NCI-H187 (cell line): ENCODE measurements at places on chromosomes 1 and 21.

DNA sequence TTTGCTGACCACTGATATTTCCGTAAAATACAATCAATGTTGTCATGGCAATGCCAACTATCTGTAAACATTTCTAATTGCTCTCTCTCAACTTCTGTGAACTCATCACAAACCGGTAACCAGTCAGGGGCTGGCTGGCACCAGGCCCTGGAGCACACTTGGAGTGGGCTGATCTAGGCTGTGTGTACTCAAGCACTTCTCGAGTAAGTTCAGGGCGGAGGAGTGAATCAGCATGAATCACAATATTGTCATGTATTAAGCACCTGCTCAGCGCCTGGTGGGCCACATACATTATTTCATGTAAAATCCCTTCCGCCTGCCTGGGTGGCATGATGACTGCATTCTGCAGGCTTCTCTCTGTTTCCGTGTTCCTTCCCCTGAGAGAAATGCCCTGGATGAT lies 212.4 kb downstream of the FOXD2 start:
- DNase-seq = peak; percentile 21

DNA sequence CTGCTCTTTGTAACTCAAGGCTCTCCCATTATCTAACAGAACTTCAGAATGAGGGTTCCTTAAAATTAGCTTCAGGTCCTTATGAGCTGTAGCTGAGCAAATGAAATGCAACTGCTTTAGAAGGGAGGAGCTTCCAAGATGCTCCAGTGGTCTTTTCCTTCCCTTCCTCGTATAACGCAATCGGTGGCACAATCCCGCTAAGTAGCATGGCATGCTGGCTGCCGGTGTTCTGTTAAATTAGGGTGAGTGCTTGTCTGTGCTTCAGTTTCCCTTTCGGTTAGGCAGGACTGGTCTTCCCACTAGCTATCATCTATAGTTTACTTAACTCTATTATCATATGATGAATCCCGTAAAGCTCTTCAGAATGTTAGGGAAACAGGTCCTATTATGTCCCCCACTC lies 917 bp downstream of the KIAA0040 start:
- DNase-seq = no peak

GRCh38 chr1:55055951-55056631 lies 16.7 kb downstream of the PCSK9 start:
- DNase-seq = no peak

DNA sequence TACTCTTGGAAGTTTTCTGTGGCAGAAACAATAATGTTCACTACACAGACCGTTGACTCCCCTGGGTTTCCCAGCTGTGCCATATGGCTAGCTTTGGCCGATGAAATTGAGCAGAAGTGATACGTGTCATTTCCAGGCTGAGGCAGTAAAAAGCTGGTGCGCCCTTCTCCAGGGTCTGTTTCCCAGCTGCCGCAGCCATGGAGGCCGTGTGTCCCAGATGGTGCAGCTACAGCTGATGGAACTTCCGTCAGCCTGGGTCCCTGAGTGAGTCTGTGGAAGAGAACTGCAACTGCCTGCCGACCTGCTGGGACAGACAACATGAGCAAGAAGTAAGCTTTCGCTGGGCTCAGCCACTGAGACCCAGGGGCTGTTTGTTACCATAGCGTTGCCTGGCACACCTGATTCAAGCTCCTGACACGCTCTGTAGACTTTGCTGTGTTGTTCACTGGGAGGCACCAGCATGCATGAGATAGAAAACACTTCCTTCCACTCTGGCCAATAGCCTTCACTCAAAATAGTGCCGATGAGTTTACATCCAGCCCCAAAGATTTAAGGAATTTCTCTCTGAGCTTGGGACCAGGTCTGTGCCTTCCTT lies 116.3 kb upstream of the SLC25A33 start:
- DNase-seq = no peak

DNA sequence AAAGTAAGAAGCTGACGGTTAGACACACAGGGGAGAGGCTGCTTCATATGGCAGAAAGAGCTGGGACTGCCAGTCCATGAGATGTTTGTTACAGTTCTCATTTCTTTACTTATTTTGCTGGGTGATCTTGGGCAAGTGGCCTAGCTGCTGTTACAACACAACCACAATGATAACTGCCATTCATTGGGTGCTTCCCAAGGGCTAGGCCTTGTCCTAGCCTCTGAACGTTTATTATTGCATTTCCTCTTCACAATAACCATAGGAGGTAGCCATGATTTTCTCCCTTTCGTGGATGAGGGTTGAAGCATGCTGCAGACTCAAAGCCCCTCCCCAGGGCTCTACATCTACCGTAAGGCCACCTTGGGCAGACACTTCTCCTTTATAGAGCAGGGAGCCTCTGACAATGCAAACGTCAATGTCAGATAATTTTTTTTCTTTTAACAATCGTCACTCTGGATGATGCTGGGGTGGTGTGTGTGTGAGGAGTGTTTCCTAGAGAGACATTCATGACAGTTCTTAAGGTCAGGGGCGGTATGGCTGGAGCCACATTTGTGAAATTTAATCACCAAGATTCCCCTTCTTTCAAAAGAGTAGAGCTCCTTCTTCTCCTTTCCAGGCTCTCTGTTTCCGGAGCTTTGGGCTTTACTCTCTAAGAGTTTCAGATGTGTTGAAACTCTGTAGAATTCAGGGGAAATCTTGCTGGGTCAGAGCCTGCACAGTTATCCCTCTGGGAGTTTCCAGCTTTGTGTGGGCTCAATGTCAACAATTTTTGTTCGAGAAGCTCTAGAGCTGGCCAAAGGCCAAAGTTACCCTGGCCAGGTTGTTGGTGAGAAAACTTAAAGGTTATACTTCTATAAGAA lies 138.5 kb upstream of the SGIP1 start:
- no peak for DNase-seq

- no peak for DNase-seq
These were observed 34.4 kb upstream of the ID3 start for GRCh38 chr1:23593556-23594148.

- no peak for DNase-seq
These were observed 49.5 kb downstream of the SSBP3 start for GRCh38 chr1:54356680-54357147.

DNA sequence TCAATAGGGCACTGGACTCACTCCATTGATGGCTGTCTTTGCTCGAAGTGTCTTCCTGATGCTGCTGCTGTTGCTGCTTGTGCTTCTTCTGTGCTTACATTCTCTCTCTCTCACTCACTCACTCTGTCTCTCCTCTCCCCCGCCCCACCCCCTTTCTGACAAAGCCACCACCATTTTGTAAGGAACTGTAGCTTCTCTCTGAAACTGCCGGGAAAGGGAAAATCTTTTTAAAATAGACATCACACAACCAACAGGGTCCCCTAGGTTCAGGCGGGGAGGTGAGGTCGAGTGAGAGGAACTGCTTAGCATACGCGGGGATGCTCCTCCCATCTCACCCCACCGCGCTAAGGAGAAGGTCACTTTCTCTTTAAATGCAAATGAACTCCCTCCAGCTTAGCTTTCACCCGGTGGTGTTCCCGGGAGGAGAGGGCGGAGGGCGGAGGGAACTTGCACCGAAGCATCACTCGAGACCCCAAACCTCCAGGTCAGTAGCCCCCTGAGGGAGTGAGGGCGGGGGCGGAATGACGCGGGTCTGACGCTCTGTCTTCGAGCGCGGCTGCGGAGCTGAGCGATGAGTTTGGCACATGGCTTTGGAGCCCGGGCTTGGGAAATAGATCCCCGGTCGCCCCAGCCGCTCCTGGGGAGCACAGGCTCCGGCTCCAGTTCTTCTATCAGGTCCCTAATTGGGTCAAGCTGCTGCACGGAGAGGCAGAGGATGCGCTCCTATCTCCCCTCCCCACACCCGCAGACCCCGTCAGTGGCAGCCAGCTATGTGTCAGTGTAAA lies at the start of gene CCDC28B:
Gene CCDC28B, plus strand, starts transcription at position 370 of the 785 bp plus-strand sequence. CDS start 1,341 bp downstream, outside the sequence.
- peak; percentile 38 for DNase-seq

DNA sequence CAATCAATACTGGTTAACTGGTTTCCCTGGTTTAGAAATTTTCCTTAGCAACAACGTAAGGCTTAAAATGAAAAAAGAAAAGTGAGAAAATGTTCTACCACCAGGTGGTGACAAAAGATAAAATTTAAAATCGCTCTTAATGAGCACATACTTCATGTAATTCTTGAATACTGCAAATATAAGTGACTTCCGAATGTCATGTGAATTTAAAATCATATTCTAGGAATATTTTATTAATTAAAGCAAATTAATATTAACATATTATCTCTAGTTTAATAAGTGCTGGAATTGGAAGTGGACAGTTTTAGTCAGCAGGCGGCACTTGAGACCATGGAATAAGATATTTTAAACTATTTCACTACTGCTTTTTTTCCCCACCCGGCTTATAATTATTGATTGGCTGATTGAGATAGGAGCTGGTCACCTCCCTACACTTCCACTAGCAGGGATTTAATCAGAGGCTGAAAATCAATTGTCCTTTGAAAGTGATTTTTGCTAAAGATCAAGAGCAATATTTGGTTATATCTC lies 5.0 kb upstream of the ADAMTS1 start:
- DNase-seq = no peak

- DNase-seq = no peak
These were observed 10.7 kb upstream of the PTBP2 start for GRCh38 chr1:96710708-96711477.

DNA sequence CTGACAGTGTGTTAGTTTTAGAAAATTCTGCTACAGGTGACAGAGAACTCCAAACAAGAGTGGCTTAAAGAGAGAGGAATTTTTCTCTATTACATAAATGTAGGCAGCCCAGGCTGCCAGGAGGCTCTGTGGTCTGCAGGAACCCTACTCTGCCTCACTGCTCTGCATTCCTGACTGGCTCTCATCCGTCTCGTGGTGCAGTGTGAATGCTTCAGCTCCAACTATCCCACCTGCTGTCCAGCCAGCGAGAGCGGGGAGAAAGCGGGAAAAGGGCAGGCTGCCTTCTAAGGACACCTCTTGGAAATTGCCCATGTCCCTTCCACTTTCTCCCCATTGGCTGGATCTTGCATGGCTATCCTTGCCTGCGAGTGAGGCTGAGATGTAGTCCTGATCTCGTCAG lies 131.3 kb downstream of the PEX14 start:
- DNase-seq = no peak

DNA sequence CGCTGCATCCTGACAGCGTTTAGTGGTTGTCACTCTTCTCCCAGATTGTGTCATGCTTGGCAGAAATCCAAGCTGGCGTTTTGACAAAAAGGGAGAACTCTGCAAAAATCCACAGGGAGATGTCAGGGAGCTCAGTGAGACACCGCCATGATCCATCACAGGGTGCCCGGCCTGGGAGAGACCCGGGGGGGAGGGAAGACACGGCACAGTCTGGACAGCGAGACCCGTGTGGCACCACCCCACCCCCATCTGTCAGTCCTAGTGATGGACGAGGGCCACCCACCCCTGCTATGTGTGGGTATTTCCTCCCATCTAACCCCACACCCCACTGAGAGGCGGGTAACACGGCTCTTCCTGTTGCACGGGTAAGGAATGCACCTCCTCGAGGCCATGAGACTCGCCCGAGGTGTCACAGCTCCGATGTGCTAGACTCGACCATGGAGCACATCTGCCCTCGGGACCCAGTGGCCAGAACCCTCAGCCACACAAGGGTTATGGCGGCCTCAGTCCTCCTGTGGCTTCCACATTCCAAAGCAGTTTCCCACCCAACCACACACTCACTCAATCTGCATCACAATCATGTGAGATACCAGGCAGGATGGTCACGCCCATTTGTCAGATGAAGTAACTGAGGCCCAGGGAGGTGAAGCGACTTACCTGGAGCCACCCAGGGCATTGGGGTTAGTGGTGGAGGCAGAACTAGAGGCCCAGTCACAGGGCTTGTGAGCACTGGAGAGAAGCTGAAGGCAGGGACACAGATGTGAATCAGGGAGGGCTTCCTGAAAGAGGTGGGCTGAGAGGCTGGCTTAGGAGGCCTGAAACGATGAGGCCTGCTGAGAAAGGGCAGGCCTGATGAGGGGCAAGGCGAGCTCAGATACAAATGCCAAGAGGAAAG lies 688.5 kb downstream of the MATN1 start:
- no peak for DNase-seq

GRCh38 chr1:234997896-234998741 lies 130.5 kb downstream of the TOMM20 start:
- no peak for DNase-seq

- DNase-seq = no peak
These were observed 1.8 kb downstream of the HHIPL2 start for GRCh38 chr1:222546091-222546490.

GRCh38 chr1:82398357-82398756 lies 597.6 kb downstream of the ADGRL2 start:
- DNase-seq = no peak
